Stimulated activated CD8-positive, alpha-beta memory T cell treated with anti-CD3 and anti-CD28 coated beads, Interleukin-15, amount 100 ng/mL, for 48 hours (primary cell): ENCODE measurements at places on chromosomes 7 and 10.

- DNase-seq, result no peak
These were observed 34.8 kb upstream of the JAKMIP3 start for GRCh38 chr10:132030898-132031463.

- no peak for DNase-seq
These were observed 886.2 kb upstream of the ZWINT start for GRCh38 chr10:57247271-57247670.

- DNase-seq, result no peak
These were observed 177.7 kb upstream of the COL1A2 start for GRCh38 chr7:94216944-94217461.

GRCh38 chr10:125161707-125162119, 1.4 kb upstream of the CTBP2 start:
- DNase-seq, result no peak
